T-helper 22 cell (primary cell): ENCODE measurements at places on chromosomes 5 and 9.

GRCh38 chr9:130692321-130692720 is 1.3 kb upstream of the EXOSC2 start:
- DNase-seq, result no peak

DNA sequence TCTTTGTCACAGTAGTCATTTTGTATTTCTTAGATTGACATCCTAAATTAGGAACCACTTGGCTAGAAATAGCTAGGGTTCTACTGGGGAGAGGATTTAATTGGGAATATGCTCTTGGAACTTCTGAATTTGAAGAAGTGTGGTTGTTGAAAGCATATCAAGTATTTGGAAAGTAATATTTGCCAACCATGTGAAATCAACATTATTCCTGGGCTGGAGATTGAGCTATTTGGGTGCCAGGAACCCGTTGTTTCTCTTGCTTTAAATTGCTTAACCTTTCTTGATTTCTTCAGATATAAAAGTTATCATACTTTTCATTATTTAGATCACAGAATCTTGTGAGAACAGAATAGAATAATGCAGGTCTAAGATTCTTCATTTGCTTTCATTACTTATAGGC is 178.4 kb upstream of the ELL2 start:
- no peak for DNase-seq

- DNase-seq, result no peak
Observed at GRCh38 chr9:36971935-36972488, 62.1 kb downstream of the PAX5 start.

DNA sequence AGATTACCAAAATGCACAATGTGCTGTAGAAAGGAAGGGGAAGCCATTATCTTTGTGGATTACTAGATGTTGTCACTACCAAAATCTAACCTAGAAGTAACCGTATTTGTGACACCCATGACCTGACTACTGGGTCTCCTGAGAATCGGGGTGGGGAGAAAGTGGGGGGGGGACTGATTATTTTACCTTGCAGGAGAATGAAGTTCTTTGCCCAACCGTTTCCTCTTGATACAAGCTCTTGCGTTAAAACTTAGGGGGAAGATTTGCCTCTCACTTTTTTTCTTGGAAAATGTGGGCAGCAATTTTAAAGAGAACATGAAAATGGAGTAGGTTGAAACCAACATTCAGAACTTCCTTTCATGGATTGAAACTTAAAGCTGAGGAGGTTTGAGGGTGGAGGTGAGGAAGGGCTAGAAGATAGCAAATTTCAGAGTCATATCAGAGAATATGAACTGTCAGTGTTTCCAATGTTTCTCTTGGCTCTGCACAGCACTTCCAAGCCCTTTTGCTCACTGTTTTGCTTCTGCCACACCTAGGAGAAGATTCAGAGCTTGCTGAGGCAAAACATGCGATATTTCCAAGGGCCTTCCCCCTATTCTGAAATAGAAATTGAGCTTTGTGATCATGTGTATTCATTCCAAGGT is 280.8 kb downstream of the AOPEP start:
- no peak for DNase-seq

- no peak for DNase-seq
Observed at GRCh38 chr5:139797856-139798510, 2.4 kb downstream of the PSD2 start.

GRCh38 chr5:60399507-60399906 is 300.5 kb downstream of the DEPDC1B start:
- DNase-seq, result no peak
